ENCODE measurements at places on chromosomes 4 and X.
A peak's percentile ranks its signal among the peaks of the same experiment; 100 is the strongest.

DNA sequence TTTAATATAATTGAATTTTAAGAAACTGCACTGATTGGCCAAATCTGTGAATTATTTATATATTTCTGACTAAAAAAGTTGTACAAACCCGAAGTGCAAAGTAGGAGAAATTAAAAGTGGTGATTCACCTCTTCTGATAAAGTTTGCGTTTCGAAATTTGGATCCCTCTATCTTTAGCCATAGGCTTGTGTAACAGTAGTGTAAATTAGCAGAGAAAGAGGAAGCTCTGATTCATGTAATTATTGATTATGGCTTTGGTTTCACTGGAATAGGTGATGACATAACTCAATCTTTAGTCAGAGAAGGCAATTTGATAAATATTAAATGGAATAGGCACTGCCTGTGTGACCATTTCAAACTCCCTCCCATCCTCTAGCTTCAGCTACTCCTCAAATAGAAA lies 717.8 kb upstream of the PCDH7 start:
- H3K4me3 ChIP-seq = no peak overlapping the region
- H3K27me3 ChIP-seq = no peaks in the 10 kb centered on the region
- H3K27ac ChIP-seq = no peak overlapping the region
- no peaks in the 10 kb centered on the region for H3K36me3 ChIP-seq

DNA sequence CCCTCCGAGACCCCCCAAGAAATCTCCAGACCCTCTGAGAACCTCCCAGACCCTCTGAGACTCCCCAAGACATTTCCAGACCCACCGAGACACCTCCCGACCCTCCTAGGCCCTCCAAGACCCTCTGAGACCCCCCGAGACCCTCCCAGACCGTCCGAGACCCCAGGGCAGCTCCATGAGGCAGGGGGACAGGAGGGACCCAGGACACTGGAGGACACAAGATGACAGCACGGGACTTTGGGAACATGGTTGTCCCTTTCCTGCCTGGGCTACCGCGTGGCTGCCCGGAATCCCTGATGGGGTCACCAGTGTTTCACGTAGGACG lies 10.3 kb downstream of the CTBP1 start:
- no peak overlapping the region for H3K27ac ChIP-seq
- no peaks in the 10 kb centered on the region for H3K27me3 ChIP-seq
- peaks cover 67% of the 10 kb centered on the region for H3K36me3 ChIP-seq

GRCh38 chrX:124211312-124211942 lies 121.0 kb upstream of the TEX13D start:
- no peak overlapping the region for H3K27ac ChIP-seq
- H3K36me3 ChIP-seq = no peaks in the 10 kb centered on the region
- H3K4me3 ChIP-seq = no peak overlapping the region
- DNase-seq = no peak
- H3K27me3 ChIP-seq = no peaks in the 10 kb centered on the region

- DNase-seq = no peak
- H3K4me1 ChIP-seq = no peaks in the 10 kb centered on the region
- no peak overlapping the region for H3K27ac ChIP-seq
- H3K4me3 ChIP-seq = no peak overlapping the region
Observed at GRCh38 chrX:15474028-15474427, 19.1 kb downstream of the PIR start.

GRCh38 chr4:185541251-185541727 lies 6.0 kb upstream of the PDLIM3 start:
- H3K27me3 ChIP-seq = no peaks in the 10 kb centered on the region
- peaks cover 18% of the 10 kb centered on the region for H3K4me1 ChIP-seq
- H3K36me3 ChIP-seq = no peaks in the 10 kb centered on the region
- H3K4me3 ChIP-seq = no peak overlapping the region

- no peaks in the 10 kb centered on the region for H3K27me3 ChIP-seq
- H3K4me3 ChIP-seq = no peak overlapping the region
- no peak for DNase-seq
- H3K27ac ChIP-seq = no peak overlapping the region
Observed at GRCh38 chrX:118857006-118857405, 33.4 kb downstream of the ZCCHC12 start.

GRCh38 chrX:31266203-31267076 lies 194.6 kb upstream of the FTHL17 start:
- H3K27ac ChIP-seq = no peak overlapping the region
- H3K4me3 ChIP-seq = peak overlapping the region; percentile 65
- no peaks in the 10 kb centered on the region for H3K4me1 ChIP-seq
- H3K27me3 ChIP-seq = no peaks in the 10 kb centered on the region
- DNase-seq = no peak

- H3K4me3 ChIP-seq = no peak overlapping the region
- DNase-seq = no peak
- no peaks in the 10 kb centered on the region for H3K4me1 ChIP-seq
- H3K27me3 ChIP-seq = no peaks in the 10 kb centered on the region
- H3K27ac ChIP-seq = no peak overlapping the region
Observed at GRCh38 chrX:45843518-45843917, 642.8 kb upstream of the DIPK2B start.

GRCh38 chr4:75251547-75251946 lies 262.7 kb downstream of the RCHY1 start:
- no peak overlapping the region for H3K4me3 ChIP-seq
- H3K27me3 ChIP-seq = no peaks in the 10 kb centered on the region
- H3K36me3 ChIP-seq = no peaks in the 10 kb centered on the region
- no peaks in the 10 kb centered on the region for H3K4me1 ChIP-seq
- H3K27ac ChIP-seq = no peak overlapping the region

Data from ascending aorta (tissue), 2 donors.